T-helper 1 cell (primary cell): ENCODE measurements at places on chromosomes 6 and 20.

DNA sequence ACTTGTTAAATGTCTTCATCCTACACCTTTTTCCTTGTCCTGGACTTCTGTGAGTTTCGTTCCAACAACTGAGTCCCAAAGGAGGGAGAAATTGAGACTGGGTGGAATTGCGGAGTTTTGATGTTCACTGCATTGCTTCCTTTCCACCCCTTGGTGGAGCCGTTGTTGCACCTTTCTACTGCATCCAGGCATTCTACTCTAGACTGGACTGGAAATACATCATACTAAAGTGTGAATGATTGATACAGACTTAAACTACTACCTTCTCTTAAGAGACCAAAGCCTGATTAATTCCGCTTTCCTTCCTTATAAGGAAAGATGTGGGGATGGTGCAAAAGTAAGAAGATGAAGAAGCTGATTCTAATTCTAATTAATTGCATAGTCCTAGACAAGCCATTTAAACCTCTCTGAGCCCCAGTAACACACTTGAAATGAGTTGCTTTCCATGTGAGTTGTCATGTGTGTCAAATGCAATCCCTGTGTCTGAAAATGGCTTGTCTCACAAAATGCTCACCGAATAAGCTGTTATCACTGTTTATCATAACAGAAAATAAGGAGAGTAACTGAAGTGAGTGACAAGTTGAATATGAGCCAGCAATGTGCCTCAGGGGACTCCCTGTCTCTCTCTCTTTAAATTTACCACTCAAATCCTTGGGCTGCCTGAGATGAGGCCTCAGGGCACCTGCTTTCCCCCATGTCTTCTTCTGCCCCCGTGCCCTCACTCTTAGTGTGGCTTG lies 338.3 kb upstream of the CHD6 start:
- no peak for DNase-seq

- DNase-seq: no peak
These were observed 2.3 kb upstream of the REV3L start for GRCh38 chr6:111485342-111485741.

- no peak for DNase-seq
These were observed 46.0 kb downstream of the PCNA start for GRCh38 chr20:5073660-5074231.

DNA sequence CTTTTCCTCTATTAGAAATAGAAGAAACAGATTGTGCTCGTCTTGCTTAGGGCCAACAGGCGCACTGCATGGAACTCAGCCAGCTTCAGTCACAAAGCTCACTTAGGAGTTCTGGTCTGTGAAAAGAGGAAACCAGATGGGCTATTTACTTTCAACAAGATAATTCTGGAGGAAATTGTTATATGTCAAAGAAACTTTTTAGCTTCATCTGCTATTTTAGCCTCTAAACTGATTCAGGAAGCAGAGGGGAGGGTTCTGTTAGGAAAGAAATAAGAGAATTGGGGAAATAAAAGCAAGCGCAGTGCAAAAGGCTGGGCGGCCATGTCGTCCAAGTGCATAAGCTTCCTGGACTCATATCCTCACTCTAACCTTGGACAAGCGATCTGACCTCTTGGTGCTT lies 21.3 kb downstream of the PRKN start:
- DNase-seq: no peak

DNA sequence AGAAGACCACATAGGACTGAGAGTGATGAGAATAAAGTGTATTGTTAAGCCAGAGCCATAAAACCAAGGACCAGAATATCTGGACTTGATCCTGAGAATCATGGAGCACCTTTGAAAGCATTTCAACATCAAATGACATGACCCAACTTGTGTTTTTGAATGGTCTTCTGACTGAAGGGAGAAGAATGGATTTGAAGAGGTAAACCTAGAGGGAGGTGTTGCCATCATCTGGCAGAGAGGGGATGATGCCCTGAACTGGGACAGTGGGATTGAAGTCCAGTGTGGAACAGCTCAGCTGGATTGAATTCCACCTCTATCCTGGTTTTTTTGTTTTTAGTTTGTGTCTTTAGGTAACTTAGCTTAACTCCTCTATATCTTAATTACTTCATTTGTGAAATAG lies 570.0 kb downstream of the TBC1D32 start:
- no peak for DNase-seq

DNA sequence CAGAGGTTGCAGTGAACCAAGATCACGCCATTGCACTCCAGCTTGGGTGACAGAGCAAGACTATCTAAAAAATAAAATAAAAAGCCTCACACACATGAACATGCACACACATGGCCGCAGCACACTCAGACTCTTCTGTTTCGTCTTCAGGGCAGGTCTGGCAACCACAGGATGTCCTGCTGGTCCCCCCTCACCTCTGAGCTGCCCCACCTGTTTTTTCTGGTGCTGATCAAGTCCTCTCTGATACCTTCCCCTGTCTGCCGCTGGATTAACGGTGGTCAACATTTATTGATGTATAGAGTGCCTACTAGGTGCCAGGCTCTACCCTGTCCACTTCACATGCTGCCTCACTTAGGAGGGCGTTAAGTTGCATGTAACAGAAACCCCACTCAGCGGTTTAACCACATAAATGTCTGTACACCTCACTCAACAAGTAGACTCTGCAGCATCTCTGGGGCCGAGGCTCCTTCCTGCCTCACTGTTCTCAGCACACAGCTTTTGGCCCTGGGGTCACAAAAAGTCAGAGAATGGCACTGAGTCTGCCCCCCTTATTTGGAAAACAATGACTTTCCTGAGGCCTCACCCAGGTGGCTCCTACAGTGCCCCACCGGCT lies 4.5 kb upstream of the AP5S1 start:
- DNase-seq: no peak

DNA sequence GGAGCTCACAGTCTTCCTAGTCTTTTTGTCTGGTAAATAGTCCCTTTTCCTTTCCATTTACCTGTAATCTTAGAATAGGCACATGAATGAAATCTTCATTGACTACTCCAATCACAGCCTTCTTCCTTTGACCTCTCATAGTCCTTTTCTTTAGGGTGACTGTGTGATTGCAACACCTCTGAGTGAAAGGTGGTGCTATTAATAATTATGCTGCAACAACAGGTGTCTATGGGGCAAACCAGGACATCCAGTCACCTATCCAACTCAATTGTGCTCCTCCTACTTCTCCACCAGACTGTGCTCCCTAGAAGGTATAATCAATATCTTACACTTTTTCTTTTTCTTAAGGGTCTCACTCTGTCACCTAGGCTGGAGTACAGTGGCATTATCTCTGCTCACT lies 29.4 kb downstream of the RIPOR2 start:
- DNase-seq: no peak

DNA sequence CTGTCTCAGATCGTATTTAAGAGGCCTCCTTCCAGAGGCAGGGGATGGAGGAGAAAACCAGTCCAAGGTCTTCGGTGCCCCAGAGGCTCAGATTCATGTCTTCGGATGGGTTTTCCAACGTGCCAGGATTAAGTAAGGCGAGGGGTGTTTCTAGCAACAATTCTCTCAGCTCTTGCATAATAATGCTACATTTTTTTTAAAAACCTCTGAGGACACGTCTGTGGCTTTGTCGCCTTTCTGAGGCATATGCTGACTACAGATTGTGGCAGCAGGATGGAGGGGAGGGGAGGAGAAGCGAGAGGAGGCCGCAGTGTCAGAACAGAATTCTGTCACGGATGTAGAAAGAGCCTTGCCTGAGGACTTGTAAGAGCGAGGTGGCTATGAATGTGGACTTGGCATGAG lies 17.7 kb upstream of the CCDC167 start:
- peak; percentile 92 for DNase-seq

- DNase-seq: no peak
These were observed 188.3 kb upstream of the AGPAT4 start for GRCh38 chr6:161462148-161462547.

GRCh38 chr6:123211777-123212545 lies 215.9 kb downstream of the CLVS2 start:
- no peak for DNase-seq

DNA sequence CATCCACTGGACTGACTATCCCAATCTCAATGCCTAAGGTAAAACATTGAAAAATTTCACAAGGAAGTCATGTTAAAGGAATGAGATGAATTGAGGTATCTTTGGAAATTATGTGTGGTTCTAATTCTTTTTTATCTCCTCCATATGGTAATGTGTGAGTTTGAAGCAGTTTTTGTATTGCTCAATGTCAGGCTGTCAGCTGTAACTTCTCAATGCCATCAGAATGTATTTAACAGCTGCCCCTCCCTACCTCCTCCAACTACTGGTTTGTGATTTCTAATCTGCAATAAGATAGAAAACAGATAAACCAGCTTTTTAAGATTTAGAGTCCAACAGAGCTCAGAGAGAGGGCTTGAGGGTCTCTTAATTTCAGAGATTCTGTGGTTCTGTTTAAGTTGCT lies 1005.8 kb upstream of the ADGRB3 start:
- no peak for DNase-seq

DNA sequence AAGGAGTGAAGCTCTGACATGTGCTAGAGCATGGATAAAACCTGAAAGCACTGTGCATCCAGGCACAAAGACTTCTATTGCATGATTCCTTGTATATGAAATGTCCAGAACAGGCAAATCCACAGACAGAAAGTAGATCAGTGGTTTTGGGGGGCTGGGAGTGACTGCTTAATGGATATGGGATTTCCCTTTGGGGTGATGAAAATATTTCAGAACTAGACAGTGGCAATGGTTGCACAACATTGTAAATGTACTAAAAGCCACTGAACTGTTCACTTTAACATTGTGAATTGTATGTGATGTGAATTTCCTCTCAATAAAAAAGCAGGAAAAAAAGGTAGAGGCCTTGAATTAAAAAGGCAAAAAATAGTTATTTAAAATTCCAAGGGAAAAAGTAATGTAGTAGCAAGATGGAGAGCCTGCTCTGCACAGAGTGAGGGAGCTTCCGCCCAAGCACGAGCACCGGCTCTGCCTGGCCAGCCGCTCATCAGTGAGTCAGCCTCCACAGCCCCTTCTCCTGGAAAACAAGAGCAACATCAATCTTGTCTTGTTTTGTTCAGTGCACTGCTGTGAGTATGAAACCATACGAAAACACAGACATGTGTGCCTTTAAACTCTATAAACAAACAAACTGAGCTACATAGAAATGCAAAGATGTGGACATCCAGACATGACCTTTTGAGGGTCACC lies 74.6 kb upstream of the THBS2 start:
- DNase-seq: no peak

GRCh38 chr6:49890988-49891387 lies 24.7 kb upstream of the CRISP1 start:
- no peak for DNase-seq

GRCh38 chr6:3372912-3373554 lies 83.8 kb downstream of the SLC22A23 start:
- no peak for DNase-seq

GRCh38 chr6:110590821-110591351 lies 114.5 kb upstream of the SLC22A16 start:
- no peak for DNase-seq

DNA sequence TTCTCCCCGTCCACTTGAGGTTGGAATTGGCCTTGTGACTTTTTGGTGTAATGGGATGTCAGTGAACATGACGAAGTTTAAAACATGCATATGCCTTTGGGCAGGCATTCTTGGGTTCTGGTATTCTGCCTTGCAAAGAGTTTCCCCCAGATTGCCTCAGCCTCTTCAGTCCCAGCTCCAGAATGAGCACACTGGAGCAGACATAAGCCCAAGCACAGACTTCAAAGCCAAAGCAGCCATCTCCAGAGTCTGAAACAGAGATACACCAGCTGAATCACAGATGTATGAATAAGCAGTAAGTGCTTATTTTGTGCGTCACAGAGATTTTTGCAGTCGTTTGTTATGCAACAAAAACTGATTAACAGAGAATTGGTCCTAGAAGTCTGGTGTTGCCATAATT lies 546.0 kb downstream of the FRK start:
- DNase-seq: no peak

GRCh38 chr20:34029415-34029814 lies 35.7 kb downstream of the RALY start:
- DNase-seq: no peak

- peak; percentile 49 for DNase-seq
These were observed 9.2 kb downstream of the FOXS1 start for GRCh38 chr20:31835977-31836852.

DNA sequence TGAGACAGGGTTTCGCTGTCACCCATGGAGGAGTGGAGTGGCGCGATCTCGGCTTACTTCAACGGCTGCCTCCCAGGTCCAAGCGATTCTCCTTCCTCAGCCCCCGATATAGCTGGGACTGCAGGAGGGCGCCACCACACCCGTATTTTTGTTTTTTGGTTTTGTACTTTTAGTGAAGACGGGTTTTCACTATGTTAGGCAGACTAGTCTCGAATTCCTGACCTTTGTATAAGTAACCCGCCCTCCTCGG lies 115.4 kb upstream of the BTN3A2 start:
- peak; percentile 83 for DNase-seq

GRCh38 chr6:75287424-75287823 lies 2.8 kb upstream of the TMEM30A start:
- no peak for DNase-seq

DNA sequence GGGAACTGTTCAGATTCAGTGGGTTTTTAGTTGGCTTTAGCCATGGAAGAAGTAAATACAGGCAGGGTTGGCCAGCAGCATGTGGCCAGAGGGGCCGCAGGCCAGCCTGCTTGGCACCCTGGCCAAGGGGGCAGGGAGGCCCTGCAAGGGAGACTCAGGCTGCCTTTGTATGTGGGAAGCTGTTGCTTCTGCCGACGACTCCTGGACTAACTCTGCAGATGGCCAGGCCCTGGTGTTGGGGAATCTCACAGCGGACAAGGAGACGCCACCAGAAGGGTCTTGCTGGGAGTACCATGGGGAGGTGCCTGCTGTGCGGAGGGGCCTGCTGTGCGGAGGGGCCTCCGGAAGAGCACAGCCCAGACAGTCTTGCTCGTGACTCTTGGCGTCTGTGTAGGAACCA lies 25.2 kb downstream of the PYGB start:
- DNase-seq: no peak

DNA sequence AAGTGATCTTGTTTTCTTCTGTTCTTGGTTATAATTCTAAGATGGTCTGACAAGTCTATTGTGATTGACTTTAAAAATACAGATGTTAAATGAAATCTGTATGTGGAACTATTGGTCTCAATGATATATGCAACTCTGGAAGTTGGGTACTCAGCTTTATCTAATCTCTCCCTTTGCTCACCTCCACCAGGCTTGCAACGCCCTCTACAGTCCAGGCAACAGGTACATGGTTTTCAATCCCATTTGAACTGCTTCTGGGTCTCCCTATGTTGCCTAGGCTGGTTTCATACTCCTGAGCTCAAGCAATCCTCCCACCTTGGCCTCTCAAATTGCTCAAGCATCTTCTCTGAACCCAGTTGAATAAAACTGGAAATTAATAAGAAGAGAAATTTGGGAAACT lies 25.6 kb upstream of the HLA-DQB1 start:
- DNase-seq: peak; percentile 38

DNA sequence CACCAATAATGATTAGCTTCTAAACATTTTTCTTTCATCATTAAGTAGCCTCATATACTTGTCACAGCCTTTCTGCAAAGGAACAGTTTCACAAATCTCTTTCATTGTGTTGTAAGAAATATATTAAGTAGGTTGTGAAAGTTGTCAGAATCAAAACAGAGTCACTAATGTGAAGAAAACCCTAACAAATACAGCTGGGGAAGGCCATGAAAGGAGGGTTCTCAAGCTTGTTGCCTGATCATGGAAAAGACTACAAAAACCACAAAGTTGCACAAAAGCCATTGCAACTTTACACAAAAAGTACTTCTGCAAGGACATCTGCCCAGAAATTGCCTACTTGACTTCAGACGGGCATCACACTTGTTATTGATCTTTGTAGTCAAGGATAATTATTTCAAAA lies 216.1 kb downstream of the ALDH8A1 start:
- no peak for DNase-seq

GRCh38 chr20:13220904-13221297 lies at the start of gene ISM1:
TSS of gene ISM1 (plus strand) at chr20:13221274. CDS start at chr20:13221777, 503 bp downstream.
- peak; percentile 8 for DNase-seq
